ENCODE measurements at places on chromosomes 2 and 18.

GRCh38 chr2:240407090-240407489 is 28.4 kb upstream of the GPC1 start:
- no peak for DNase-seq

- peak; percentile 17 for DNase-seq
Observed at GRCh38 chr18:50614838-50615237, 55.0 kb downstream of the MAPK4 start.

DNA sequence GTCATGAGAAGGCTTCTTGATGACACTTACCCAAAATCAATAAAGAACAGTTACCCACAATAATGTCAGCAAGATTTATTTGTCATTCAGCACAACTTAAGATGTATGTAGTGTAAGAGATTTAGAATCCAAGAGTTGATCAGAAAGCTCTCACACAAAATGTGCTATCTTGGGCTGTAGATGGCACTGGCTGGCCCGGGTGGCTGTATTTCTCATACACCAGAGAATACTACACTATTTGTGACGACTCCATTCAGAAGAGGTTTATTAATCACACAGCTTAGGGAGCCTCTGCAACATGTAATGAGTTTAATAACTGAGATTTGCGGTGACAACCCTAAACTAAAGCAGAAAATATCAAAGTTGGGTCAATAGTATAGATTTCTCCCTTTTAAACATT is 530.4 kb upstream of the KLHL29 start:
- DNase-seq, result no peak

DNA sequence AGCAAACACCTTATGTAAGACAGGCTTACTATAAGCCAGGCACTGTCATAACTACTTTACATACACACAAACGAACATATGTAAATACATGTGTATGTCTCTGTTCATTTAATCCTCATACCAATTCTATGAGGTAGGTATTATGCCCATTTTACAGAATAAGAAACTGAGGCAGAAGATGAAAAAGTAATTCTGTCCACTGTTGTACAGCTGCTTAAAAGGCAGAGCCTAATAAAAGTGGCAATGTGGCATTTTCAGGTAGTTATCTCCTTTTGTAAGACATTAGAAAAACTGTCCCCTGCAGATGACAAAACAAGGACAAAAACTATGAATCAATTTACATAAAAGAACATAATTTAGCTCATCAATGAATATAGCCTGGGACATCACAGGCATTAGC is 69.9 kb downstream of the PLEKHM3 start:
- DNase-seq, result no peak

DNA sequence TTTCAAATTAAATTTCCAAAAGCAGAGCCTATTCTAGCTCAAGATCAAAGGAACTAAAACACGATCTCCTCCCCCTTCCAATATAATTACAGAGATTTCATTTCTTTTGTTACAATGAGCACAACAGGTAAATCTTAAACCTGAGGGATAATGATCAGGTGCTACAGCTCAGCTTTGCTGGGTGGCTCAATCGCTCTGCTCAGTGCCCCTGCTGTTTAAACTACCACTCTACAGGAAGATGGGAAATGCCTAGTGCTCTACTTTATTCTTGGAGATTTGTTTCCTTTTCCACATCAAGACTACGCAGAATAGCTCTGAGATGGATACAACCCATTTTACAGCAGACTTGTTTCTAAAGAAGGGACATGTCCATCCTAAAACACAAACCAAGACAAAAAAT is 162.3 kb downstream of the TCF4 start:
- DNase-seq, result no peak

DNA sequence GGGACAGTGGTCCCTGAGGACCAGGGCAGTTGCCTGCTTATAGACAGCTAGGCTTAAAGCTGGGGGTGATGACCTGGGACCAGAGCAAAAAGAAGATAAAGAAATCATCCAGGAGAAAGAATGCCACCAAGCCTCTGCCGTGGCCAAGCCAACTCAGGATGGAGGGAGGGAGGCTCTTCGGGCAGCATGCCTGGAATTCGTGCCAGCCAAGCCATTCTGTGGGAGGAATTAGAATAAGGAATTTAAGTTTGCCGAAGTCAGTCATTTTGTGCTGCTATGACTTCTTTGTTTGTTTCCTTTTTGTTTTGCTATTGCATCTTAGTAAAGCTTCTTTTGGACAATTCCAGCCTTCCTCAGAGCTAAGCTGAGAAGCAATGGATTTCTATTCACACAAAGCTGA is 124.1 kb downstream of the EN1 start:
- DNase-seq, result peak; percentile 67

- peak; percentile 67 for DNase-seq
Observed at GRCh38 chr2:27016801-27017325, 15.9 kb upstream of the TMEM214 start.

- no peak for DNase-seq
Observed at GRCh38 chr2:193253014-193253530, 1058.3 kb upstream of the TMEFF2 start.

- DNase-seq, result no peak
Observed at GRCh38 chr2:127658146-127658545, 12.2 kb downstream of the GPR17 start.

- no peak for DNase-seq
Observed at GRCh38 chr2:46679761-46680160, 200.4 kb downstream of the TMEM247 start.

GRCh38 chr2:69253112-69253511 is 133.9 kb downstream of the GFPT1 start:
- no peak for DNase-seq

- DNase-seq, result no peak
Observed at GRCh38 chr2:26327291-26328272, 18.4 kb upstream of the SELENOI start.

DNA sequence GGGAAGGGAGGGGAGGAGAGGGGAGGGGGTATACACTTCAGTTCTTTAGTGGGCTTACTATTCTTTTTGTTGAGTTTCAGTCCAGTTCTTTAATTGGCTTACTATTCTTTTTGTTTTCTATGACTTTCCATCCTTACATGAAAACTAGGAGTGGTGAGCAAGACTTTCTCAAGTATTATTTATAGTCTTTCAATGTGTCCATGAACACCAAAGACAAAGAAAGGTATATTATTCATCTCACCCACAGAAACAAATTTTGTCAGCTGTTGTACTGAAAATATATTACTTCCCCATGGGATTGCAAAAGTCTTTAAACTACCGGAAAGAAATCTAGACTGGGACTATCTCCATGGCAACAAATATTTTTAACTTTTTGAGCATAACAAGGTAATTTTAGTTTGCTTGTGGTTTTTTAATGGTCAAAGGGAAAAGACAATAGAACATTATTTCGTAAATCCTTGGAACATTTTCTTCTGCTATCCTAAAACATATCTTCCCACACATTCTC is 17.6 kb downstream of the ADAM17 start:
- peak; percentile 52 for DNase-seq

DNA sequence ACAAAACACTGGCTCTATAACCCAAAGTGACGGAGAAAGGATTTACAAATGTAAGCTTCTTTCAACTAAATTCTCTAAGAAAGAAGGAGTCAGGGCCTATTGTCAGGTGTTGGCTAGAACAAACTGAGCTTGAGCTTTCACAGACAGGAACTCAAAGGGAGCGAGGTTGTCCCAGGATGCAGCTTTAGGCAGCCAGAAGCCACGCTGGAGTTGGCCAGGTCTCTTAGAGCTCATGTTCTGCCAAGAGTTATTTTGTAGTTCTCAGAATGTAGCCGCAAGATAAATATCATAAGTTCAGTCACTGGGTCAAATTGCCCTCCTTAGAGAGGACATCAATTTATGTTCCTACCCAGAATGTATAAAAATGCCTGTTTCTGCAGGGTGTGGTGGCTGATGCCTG is 54.1 kb upstream of the GREB1L start:
- DNase-seq, result no peak

DNA sequence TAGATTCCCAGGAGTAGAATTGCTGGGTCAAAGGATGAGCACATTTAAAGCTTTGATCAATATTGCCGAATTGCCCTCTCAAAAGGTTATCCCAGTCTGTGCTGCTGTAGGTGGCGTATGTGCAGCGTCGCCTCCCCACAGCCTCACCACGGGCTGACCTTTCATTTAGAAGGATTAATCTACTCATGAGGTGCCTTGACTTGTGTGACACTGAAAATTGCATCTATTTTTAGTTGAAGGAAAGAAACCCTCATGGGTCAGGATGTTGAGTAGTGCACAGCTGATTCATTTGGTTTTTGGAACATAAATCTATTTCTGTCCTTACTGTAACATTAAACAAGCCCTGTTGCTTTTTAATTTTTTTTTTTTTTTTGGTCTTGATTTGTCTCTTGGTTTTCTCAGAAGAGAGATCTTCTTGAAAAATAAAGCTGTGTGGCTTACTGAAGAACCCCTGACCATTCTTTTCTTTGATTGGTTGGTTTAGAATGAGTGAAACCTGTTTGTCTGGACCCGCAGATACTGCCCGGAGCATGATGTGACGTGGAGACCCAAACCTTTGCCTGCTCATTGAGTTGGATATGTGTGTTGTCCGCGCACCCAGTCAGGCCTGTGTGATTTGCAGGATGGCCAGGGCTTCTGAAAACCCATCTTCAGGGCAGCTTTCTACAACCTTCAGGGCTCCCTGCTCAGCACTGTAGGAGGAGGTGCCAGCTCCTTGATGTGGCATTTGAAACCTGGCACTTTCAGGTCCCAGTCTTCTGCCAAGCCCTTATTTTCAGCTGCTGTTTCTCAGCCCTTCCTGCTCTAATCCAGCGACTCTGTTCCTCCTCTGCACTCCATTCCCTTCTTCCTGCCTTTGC is 61.0 kb downstream of the LPIN1 start:
- DNase-seq, result no peak

DNA sequence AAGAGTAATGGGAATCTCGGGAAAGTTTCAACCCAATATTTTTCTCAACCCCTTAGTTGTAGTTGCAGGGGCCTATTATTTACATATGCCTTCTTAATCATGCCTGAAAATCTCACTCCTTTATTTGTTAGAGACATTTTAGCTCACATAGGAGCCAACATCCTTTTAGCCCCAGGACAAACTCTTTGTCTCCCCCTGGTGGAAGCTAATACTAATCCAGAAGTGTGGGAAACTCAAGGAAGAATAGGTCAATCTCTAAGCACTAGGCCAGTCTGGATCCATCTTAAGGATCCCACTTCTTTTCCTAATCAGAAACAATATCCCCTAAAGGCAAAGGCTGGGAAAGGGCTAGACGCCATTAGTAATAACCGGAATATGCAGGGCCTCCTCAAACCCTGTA is 550.9 kb upstream of the PKDCC start:
- no peak for DNase-seq

GRCh38 chr2:17719562-17720371 is 33.8 kb downstream of the SMC6 start:
- peak; percentile 22 for DNase-seq

DNA sequence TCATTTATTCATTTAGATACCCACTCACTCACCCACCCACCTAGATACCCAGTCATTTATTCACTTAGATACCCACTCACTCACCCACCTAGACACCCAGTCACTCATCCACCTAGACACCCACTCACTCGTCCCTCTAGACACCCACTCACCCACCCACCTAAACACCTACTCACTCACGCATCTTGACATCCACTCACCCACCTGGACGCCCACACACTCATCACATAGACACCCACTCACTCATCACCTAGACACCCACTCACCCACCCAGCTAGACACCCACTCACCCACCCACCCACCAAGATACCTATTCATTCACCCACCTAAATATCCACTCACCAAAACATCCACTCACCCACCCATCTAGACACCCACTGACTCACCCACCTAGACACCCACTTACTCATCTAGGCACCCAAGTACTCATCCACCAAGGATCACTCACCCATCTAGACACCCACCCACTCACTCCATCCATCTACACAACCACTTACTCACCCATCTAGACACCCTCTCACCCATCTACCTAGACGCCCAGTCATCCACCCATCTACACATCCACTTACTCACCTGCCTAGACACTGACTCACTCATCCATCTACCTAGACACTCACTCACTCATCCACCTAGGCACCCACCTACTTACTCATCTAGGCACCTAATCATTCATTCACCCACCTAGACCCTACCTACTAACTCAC is 723.7 kb upstream of the RAB6C start:
- no peak for DNase-seq

GRCh38 chr2:215290980-215291599 is 20.8 kb upstream of the ATIC start:
- DNase-seq, result no peak

DNA sequence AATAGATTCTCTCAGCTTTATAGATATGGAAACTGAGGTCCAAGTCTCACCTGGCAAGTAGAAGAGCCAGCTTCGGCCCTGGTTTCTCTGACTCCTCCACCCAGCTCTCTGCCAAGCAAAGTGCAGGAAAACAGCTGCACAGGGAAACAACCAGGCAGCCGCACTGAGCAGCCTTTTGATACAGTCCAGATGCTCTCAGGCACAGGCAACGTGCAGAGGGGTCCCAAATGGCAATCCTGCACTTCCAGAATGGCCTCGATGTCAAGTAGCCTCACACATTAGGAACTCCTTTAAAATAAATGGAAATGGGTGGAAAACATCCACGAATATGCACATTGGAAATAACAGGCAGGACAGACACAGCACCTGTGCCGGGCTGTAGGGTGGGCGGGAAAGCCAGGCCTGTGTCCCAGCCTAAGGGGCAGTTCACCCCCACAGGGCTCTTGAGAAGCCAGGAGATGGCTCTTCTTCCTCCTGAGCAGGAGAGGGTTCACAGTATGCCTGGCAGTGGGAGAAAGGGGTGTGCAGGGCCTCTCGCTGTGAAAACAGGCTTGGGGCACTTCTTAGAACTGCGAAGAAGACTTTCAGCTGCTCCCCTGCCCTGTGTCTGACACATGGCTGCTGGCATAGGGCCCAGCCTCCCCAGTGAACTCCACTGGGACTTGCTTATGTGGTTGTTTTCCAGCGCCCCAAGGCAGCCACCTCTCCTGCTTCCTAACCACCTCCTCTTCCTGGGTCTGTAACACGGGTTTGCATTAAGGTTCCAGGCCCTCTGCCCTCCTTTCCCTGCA is 63.9 kb upstream of the TUBA3E start:
- DNase-seq, result peak; percentile 30

DNA sequence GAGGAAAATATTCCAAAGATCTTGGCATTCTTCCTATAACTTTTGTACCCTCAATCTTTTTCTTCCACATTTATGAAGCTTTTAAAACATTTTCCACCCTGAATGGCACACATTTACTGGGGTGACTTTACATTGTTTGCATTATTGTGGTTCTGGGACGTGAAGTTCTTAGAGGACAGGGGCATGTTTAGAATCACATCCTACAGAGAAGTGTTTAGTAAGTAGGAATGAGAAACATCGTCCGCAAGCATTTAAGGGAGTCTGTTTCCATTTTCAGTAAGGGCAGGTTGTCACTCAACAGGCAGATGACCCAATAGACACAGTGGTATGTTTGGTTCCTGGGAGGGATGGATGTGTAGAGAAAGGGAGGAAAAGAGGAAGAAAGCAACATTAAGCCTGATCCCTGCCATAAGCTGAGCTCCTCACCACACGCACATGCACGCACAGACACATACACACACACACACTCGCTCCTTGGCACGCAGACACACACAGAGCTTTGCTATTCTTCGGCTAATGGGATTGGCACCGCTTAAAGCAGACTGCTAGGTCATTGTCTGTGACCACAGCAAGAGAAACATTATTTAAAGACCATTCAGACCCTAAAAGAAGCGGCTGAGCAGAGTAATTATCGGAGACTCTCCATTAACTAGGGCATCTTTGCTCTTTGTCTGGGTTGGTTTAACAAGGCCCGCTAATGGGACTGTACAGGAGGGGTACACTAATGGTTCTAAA is 14.2 kb upstream of the PLEKHM3 start:
- DNase-seq, result no peak

GRCh38 chr2:124426625-124427024 is 401.5 kb downstream of the CNTNAP5 start:
- no peak for DNase-seq

GRCh38 chr2:231988179-231988866 is 26.8 kb downstream of the DIS3L2 start:
- no peak for DNase-seq

- DNase-seq, result peak; percentile 90
Observed at GRCh38 chr2:240449764-240450531, 14.5 kb downstream of the GPC1 start.
